ENCODE measurements at places on chromosomes 2 and 18.
A peak's percentile ranks its signal among the peaks of the same experiment; 100 is the strongest.

GRCh38 chr2:160210599-160211138 is 10.6 kb upstream of the ITGB6 start:
- peak; percentile 80 for DNase-seq

- peak; percentile 17 for DNase-seq
These were observed 102.5 kb upstream of the PIEZO2 start for GRCh38 chr18:11251891-11252270.

GRCh38 chr18:78454221-78454620 is 525.4 kb upstream of the SALL3 start:
- DNase-seq = no peak

DNA sequence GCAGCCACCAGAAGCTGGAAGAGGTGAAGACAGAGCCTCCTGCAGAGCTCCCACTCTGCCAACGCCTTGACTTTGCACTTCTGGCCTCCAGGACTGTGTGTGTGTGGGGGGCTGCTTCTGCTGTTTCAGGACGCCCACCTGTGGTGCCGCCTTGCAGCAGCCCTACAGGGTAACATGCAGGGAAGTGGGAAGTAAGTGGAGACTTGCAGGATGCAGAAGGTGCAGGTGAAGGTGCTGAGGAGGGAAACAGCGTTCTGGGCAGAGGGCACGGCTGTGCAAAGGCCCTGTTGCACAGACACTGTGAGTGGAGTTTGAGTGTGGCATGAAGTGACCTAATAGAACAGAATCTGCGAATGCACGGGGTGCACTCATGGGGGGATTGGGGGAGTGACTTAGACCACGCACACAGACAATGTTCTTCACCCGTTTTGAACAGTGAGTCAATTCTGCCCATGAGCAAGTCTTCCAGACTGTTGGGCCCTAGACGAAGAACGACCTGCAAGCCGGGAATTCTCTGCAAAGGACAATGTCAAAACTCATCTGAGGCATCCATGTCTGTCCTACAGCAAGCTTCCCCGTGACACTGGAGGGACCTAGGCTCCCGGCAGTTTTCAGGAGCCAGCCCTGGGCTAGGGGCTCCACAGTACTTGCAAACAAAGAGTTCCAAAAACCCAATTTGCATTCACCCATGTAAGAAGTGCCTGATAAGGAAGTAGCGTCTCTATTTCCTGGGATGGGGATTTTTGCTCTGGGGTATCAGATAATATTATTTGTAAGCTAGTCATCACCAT is 19.0 kb downstream of the MBP start:
- no peak for DNase-seq

DNA sequence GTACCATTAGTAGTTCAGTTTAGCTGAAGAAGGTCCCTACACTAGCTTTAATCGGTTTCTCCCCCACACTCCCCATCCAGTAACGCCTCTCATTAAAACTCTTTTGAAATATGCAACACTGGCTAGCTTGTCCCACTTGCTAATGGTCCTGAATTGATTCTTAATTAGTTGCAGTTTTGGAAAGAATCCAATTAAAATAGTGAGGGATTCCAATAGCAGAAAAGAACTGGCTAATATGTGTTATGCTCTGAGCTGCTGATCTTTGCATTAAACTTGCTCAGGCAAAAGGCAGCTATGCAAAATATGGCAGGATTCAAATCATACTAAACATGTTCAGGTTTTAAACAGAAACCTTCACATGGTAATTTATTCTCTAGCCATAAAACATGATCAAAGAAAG is 252.5 kb upstream of the HNRNPA3 start:
- no peak for DNase-seq

DNA sequence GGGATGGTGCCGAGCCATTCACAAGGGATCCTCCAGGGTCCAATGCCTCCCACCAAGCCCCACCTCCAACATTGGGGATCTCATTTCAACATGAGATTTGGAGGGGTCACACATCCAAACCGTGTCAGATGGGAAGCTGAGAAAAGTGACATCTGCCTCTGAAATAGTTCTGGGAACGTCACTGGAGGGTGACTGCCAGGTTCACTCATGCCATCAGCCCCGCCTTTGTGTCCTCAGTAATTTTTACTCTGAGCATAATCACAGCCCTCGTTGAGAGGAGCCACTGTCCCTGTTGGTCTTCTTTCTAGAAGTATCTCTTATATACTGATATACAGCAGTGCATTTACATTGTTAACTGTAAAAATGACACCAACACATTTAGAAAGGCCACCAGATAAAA is 67.4 kb downstream of the KLHL29 start:
- no peak for DNase-seq

- DNase-seq = no peak
These were observed 24.8 kb downstream of the KCNK3 start for GRCh38 chr2:26717362-26717761.
